ENCODE measurements at places on chromosomes 1 and 21.

- DNase-seq: no peak
Measured at GRCh38 chr1:7426780-7427604, 344.1 kb upstream of the VAMP3 start.

- no peak for DNase-seq
Measured at GRCh38 chr1:204684571-204685235, 835 bp downstream of the LRRN2 start.

DNA sequence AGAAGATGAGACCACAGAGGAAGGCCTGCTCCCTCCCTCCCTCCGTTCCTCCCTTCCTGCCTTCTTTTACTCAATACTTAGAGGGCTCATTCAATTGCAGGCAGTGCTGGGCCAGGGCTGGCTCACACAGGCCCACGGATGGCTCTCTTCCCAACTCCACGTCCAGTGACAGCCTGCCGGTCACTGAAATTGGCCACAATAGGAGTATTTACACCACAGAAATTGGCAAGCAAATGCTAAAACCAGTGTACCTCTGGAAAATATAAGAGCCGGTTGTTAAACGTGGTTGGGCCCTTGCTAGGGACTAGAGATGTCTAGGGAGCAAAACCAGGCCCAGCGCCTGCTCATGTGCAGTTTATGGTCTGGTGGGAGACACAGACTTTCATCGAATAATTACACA lies 72.4 kb upstream of the TMEM51 start:
- no peak for DNase-seq

GRCh38 chr1:34060901-34061415 lies 104.1 kb downstream of the CSMD2 start:
- no peak for DNase-seq
